CD4-positive, alpha-beta T cell treated with Interleukin-2 at 100 ng/mL for 4 hours (primary cell): ENCODE measurements at places on chromosomes 7 and 10.

DNA sequence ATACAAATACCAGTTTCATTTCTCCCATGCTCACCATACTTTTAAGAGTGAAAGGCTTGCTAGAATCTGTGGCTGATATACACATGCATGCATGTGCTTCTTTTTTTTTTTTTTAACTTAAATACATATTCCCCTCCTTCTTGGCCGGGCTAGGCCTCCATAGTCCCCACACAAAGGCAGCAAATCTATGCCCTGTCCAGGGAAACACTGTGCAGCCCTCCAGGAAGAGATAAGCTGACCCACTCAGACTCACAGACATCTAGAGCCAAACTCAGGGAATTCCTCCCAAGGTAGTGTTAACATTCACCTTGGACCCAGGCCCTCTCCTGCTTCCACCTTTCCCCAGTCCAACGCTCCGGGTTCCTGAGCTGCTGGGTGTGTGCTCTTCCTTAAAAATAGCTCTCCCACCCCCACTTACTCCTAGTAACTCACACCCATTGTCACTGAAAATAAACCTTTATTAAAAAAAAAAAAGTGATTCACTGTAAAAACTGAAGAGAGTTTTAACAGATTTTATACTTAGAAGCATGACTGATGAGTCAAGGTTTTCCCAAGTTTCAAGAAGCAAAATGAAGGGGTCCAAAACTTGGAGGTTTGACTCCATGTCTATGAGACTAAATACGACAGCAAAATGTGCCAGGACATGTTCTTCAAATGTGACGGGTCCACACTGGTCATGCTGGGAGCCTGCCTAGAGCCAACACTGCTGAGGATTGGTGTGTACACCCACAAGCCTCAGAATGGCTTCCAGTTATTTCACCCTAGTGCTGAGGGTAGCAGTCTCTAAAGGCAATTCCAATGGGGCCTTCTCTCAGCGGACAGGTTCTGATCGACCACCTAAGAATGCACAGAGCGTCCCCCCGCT, 159.5 kb downstream of the GLI3 start:
- no peak for DNase-seq

DNA sequence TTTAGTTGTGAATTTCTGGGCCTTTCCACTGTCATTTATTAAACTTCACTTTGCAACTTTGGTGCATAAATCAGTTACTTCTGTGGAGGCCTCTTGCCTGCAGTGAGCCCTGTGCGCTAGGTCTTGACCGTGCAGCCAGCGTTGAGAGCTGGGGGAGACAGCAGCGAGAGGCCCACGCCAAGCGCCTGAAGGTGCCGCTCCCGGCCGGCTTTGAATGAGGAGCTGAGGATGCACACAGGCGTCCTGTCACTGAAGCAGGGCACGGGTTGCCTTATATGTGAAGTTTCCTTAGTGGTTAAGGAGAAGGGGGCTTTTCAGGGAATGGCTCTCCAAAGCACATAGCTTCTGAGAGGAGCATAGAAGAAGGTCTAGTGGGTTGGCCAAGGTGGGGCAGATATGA, 70.9 kb upstream of the CCNY start:
- DNase-seq: no peak

GRCh38 chr10:31197886-31198285, 121.1 kb upstream of the ZEB1 start:
- no peak for DNase-seq

DNA sequence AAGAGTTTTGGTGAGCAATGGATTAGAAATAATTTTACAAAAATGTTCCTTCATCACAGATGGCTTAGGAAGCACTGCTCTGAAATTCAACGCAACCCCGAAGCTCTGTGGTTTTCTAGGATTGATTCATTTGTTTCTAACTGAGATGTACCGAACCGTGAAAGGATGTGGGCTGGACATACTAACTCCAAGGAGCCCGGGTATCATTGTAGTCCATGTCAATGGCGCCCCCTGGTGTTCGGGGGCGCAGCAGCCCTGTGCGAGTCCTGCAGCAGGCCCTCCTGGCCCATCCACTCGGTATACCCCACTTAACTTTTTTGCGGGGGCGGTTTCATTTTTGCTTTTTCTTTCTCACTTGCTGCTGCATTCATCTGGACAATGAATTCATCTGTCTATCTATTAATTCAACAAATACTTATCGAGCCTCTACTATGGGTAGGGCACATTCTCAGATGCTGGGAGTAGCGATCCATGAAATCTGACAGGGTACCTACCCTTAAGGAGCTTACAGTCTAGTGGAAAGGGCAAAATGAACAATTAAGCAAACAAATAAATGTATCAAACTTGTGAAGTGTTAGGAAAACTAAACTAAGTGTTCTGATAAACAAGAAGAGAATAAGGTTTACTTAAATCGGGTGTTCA, 25.2 kb upstream of the ITPRID1 start:
- DNase-seq: no peak

GRCh38 chr7:150311711-150312110, 11.4 kb upstream of the LRRC61 start:
- no peak for DNase-seq
